ENCODE measurements at places on chromosomes 4 and X.

DNA sequence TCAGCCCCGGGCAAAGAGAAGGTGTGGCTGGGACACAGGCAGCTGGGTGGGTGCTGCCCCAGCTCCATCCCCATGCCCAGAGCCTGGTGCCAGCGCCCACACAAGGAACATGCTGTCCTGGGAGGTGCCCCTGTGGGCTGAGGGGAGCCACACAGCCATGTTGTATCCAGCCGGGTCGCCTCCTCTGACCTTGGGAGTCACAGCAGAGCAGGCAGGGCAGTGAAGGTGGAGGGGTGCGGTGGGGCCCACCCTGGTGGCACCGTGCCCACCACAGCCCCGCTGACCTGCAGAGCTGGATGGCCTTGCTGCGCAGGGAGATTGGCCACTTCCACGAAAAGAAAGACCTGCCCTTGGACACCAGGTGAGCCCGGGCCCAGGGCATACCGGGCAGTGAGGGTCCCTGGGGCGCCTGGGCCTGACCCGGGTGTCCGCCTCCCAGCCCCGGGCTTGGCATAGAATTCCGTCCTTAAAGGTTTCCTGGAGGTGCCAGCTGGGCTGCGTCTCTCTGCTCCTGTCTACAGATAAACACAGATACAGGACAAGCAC lies 18.7 kb upstream of the ADD1 start:
- DNase-seq = no peak

- no peak for DNase-seq
Measured at GRCh38 chr4:105946771-105947170, 51.5 kb downstream of the NPNT start.

DNA sequence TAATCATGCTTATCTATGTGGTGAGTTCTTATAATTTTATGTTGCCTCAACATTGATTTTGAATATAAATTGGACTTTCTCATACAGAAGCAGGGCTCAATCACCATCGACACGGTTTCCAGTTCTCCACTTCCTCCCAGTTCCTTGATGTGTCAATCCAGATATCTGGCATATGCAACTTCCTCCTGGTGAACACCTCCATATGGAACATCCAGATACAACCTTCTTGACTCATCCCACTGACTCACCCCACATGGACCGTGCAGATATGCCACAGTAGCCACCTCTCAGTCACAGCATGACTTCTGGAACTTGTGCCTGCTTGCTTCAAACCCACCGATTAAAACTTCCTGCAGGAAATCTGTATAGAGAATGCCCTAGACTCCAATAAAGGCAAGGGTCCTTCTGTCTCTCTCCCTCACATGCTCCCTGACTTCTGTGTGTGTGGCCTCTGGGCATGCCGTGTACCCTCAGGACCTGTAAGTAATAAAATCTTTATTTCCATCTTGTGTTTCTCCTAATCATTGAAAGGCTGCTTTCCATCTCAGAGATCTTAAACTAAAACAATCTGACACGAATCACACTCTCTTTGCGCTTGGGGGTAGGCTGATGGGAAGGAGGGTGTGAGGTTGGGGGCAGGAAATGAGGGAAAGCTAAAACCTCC lies 67.0 kb downstream of the HTRA3 start:
- no peak for DNase-seq

- no peak for DNase-seq
Measured at GRCh38 chrX:141278306-141278705, 36.0 kb upstream of the SPANXC start.

DNA sequence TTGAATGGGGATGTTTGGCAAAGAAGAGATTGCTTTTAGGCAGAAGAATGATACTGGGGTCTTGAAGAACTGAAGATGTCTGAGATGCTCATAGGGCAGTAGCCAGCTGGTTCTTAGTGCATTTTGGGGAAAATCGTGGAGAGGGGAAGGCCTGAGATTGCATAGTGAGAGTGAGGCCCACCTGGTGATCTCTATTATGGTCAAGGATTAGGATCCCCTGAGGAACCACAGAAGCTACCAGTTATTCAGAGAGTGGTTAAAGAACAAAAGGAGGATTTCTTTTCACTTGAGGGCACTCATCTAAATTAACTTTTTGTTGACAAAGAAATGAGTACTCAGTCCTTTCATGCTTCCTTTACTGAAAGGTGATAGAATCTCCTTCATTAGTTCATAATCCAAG lies 271.3 kb upstream of the HAND2 start:
- DNase-seq = no peak

- no peak for DNase-seq
Measured at GRCh38 chrX:151536571-151536970, 26.9 kb upstream of the PASD1 start.

GRCh38 chr4:26822546-26822945 lies 38.1 kb upstream of the STIM2 start:
- no peak for DNase-seq

DNA sequence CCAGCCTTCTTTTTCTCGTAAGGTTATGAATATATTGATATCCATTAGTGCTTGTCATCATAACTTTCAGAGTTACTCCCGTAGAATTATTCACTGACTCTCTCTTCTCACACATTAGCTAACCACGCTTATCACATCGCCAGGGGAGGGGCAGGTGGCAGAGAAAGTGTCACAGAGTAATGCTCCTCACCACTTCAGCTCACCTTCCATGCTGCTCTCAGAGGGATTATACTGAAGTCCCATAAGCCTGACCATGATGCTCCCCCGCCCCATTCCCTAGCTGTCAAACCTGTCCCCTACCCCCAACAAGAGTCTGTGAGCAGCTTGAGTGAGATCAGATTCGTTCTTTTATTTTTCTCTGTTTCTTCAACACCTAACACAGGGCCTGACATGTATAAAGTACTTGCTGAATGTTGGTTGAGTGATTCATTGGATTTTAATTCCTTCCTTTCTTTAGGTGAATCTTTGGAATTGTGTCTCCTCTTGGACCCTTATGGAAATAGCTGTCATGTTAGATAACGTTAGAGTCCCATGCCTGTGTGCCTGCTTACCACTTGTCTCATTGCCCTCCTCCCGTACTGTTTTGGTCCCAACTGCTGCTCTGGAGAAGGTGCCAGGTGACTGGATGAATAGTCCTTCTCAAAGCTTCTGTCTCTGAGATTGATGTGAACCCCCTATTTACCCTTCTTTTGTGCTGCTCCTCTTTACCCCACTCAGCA lies 55.1 kb downstream of the RS1 start:
- DNase-seq = no peak

GRCh38 chrX:21870494-21870893 lies 14.7 kb downstream of the YY2 start:
- DNase-seq = no peak

DNA sequence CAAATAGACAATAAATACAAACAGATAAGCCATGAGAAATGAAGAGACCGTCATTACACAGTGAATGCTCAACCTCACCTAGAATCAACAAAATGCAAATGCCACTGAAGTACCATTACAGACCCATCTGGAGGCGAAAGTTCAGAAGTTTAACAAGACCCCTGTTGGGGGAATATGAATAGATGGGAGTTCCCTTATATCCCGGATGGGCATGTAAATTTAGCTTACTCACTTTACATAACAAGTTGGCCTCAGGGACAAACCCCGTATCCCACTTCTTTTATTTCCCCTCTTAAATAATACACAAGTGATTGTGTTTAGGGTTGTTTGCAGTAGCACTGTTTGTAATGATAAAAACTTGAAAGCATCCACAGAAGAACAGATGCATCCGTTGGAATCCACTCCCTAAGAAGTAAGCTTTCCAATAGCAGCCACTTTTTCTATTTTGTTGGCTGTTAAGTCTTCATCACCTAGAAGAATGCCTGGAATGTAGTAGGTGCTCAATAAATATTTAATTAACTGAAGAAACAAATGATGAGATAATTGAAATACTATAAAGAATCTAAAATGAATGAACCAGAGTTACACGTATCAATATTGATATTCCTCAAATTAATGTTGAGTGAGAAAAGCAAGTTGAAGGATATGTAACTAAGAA lies 1076.3 kb upstream of the TENM3 start:
- DNase-seq = no peak

- no peak for DNase-seq
Measured at GRCh38 chr4:111639876-111640275, 505.4 kb upstream of the FAM241A start.

DNA sequence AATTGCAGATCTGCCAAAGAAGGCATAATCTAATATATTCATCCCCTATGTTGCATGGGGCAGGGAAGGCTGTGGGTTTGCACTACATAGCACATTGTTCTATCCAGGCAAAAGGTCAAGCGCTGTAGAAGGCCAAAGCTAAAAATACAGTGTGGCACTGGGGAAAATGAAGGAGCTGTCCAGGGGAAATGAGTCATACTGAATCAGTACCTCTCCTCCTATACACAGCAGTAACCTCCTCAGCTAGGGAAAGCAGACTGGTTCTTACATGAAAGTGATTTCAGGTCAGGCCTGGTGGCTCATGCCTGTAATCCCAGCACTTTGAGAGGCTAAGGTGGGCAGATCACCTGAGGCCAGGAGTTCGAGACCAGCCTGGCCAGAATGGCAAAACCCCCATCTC lies 31.0 kb upstream of the SLC25A4 start:
- DNase-seq = no peak

DNA sequence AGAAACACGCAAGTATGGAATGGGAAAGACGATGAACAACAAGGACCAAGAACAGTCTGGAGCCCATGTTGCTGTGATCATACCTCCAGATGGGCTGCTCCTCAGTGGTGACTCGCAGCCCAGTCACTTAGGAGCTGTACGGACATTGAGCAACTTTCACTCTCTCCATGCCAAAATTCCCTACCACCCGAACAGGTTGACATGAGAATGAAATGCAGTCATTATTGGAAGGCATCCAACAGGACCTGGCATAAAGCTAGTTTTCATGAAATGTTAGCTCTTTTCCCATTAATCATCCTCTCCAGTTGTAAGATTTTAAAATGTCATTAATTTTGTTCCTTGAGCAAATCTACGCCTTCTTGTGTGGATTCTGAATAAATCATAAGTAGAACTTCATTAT lies 82.7 kb upstream of the GPM6B start:
- no peak for DNase-seq

GRCh38 chrX:147958291-147958690 lies 22.8 kb upstream of the FMR1NB start:
- DNase-seq = no peak

DNA sequence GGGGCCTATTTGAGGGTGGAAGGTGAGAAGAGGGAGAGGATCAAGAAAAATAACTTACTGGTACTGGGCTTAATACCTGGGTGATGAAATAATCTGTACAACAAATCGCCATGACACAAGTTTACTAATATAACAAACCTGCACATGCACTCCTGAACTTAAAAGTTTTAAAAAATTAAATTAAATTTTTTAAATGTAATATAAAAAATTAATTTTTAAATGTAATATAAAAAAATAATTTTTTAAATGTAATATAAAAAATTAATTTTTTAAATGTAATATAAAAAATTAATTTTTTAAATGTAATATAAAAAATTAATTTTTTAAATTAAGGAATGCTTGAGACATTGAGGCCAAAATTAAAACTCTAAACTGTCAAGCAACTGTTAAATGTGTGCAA lies 124.3 kb upstream of the GALNT7 start:
- no peak for DNase-seq

DNA sequence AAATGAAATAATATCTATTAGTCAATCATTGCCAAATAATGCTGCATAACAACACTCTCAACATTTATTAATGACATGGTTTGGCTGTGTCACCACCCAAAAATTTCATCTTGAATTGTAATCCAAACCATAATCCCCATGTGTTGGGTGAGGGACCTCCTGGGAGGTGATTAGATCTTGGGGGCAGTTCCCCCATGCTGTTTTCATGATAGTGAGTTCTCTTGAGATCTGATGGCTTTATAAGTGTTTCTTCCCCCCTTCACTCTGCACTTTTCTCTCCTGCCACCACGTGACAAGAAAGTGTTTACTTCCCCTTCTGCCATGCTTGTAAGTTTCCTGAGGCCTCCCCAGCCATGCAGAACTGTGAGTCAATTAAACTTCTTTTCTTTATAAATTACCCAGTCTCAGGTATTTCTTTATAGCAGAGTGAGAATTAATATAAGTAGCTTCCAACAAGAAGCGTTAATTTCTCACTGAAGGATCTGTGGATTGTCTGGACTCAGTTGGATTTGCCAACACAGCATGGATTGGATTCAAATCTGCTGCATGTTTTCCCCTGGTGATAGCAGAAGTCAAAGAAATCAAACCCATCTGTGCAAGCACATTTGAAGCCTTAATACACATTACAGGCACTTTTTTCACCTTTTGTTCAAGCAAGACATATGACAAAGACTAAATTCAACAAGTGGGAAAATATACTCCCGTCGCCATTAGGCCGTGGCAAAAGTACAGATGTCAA lies 216.6 kb downstream of the PDGFC start:
- DNase-seq = no peak

GRCh38 chr4:118765399-118765798 lies 70.5 kb downstream of the SEC24D start:
- DNase-seq = no peak

GRCh38 chr4:64814616-64815015 lies 405.4 kb upstream of the TECRL start:
- no peak for DNase-seq

- DNase-seq = no peak
Measured at GRCh38 chrX:23664496-23664895, 2.8 kb upstream of the PRDX4 start.

GRCh38 chr4:174828845-174829701 lies at the start of gene GLRA3:
Gene GLRA3 (minus strand): TSS chr4:174829247. CDS start chr4:174828811, 436 bp downstream.
- DNase-seq = no peak

- DNase-seq = no peak
Measured at GRCh38 chr4:36677874-36678273, 396.5 kb downstream of the DTHD1 start.

DNA sequence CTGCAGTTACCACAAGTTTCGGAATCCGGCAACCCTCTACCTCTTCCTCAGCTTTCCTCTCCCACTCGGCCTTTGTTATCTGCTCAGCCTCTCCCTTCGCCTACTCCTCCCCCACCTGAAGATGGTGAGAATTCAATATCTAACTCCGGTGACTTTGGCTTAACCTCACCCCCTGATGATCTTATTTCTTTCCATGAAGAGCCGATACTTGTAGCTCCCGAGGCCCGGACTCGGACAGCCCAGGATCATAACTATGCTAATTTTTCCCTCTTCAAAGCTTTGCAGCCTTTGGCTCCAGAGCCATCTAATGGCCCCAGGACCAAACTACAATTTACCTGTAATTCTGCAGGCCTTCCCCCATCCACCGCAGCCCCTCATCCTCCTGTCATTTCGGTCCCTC lies 32.0 kb upstream of the MGST2 start:
- no peak for DNase-seq

DNA sequence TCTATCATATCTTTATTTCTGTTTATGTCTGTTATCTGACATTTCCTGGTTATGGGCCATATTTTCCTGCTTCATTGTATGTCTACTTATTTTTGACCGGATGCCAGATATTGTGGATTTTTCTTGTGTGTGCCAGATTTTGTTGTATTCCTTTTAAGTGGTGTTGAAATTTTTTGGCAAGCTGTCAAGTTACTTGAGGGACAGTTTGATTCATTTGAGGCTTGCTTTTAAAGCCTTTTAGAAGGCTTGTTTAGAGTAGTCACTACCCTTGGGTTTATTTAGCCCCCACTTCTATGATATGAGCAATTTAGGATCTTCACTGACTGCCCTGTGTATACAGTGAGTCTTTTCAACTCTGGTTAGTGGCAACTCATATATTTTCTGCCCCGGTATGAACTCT lies 29.2 kb upstream of the NPY2R start:
- DNase-seq = no peak

Measured in stimulated activated CD8-positive, alpha-beta memory T cell treated with anti-CD3 and anti-CD28 coated beads, Interleukin-4, amount 100 ng/mL, for 1 hour (primary cell).